Anterior cingulate cortex (tissue), 58 donors: ENCODE measurements at places on chromosomes 11 and 22.

DNA sequence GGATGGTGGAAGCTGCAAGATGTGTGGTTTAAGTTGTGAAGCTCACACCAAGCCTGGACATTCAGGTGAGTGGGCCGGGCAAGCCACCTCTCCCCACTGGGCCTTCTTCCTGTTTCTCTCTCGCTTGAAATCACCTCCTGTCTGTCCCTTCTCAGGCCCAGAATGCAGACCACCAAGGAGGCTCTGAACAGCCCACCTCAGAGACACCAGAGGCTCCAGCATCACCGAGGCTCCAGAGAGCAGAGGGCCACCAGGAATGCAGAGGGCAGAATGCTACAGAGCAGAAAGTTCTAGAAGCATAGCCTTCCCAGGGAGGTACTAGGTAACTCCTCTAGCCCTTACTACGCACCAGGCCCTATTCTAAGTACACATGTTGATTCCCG lies 14.8 kb upstream of the IL2RB start:
- DNase-seq, result no peak

DNA sequence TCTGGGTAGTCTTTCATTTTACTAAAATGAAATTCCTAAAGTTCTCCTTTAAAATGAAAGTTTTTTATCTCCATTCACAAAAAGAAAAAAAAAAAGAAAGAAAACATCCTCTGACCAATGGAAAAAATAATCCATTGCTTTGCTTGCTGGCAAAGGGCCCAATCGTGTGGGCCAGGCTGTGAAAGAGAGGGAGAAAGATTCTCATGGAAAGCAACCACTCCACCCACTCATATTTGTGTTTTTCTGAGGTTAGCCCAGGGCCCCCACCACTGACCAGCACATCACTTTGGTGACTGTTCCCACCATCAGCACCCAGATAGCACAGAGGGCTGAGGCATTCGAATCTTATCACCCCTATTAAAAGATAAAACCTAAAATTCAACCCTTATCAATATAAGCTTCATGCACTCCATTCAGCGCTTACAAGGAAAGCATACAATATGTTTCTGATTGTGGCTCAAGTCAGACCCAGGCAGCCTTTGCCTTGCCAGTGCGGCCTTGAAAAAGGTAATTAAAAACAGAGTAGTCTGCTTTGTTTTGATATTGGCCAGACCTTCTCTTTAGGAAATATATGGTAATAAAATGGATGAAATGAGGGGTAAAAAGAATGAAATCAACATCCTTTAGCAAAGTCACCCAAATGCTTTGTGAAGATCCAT lies 192.8 kb downstream of the ETS1 start:
- DNase-seq, result no peak

DNA sequence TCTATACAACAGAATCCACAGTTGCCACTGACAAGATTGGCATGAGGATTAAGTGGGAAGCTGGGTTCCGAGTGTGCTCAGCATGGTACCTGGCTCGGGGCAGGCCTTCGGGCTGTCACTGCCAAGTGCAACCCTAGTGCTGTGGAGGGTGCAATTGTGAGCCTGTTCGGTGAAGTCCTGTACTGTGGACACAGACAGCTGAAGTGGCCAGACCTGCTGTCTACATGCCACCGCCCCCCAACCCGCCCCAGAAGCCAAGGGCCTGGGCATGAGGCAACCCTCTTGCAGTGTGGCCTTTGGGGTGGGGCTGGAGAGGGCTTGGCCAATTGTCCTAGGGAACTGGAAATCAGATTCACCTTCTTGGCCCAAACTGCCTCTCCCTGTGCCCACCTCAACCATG lies 15.6 kb upstream of the SHISAL1 start:
- DNase-seq, result no peak

- no peak for DNase-seq
Observed at GRCh38 chr11:128469220-128469619, 118.1 kb downstream of the ETS1 start.

- no peak for DNase-seq
Observed at GRCh38 chr11:118168751-118169150, 7.7 kb downstream of the SCN2B start.

DNA sequence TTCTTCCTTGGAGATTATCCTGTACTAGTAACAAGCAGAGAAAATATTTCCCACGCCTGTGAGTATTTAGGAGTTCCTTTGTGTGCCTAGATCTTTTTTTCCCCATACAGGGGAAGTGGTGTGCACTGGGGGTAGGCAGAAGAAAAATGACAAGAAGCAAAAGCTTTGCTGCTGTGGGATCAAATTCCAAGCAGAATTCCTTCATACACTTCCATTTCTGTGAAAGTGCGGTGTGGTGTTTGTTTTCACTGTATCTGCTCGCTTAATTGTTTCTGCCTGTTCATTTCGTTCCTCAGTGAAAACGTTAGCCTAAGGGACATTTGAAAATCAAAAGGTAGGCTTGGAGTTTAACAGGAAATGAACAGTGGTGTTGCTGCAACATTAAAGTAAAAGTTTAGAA lies 47.9 kb downstream of the BLID start:
- DNase-seq, result no peak

DNA sequence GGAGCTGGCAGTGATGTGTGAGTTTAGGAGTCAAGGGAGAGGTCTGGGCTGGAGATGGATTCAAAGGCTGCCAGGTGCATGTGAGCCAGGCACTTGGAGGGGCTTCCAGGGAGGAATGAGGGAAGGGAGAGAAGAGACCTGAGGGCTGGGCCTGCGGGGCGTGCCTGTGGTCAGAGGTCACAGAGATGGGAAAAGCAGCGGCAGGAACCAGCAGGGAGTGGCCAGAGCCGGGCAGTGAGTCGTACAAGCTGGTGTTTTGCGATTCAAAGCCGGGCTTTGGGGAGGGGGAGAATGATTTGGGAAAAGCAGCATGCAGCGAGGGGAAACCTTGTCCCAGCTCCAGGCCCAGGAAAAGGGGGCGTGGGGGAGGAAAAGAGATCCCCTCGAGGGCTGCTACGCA lies 96.9 kb upstream of the RTL6 start:
- DNase-seq, result no peak

DNA sequence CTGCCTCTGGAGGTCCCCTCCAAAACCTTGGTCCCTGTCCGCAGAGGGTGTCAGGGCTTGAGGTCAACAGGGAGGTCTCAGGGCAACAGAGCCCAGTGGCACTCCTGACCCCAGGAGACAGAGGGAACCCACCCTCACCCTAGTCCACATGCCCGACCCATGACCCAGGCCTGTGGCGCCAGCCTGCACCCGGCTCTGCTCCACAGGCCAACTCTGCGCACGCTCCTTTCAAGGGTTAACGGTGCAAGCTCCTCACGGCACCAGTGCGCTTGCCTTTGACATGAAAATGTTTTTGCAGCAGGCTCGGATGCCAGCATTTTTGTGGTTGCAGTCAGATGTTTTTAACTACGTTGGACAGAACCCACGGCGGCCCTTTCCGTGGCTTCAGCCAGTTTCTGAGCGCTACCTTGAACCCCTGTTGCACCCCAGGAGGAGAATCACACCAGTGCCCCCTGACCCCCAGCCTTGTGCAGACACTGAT lies 68.6 kb downstream of the CDKN1C start:
- no peak for DNase-seq

DNA sequence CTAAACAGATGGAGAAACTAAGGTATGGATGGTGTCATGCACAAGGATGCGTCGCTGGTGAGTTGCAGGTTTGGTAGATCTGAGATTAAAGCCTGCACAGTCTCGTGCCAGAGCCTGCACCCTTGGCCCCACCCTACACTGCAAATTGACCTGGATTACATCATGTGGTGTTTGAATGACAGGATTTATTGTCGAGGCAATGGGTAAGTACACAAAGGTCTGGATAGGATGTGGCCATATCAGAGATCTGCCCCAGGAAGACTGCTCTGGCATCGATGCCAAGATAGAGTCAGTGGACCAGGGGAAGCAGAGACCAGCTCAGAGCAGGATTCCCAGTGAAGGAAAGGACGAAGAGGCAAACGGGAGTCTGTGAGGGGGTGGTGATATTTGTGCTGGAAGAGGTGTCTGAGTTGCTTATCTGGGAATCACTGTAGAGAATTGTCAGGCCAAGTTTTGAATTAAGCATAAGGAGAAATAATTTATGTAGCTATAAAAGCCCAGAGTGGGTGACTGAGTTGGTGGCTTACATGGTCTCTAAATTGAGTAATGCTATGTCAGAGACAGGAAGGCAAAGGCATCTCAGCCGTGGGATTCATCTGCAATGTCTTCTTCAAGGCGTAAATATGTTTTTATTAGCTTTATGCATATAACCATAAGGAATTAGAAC lies 499.6 kb upstream of the B3GAT1 start:
- DNase-seq, result no peak

DNA sequence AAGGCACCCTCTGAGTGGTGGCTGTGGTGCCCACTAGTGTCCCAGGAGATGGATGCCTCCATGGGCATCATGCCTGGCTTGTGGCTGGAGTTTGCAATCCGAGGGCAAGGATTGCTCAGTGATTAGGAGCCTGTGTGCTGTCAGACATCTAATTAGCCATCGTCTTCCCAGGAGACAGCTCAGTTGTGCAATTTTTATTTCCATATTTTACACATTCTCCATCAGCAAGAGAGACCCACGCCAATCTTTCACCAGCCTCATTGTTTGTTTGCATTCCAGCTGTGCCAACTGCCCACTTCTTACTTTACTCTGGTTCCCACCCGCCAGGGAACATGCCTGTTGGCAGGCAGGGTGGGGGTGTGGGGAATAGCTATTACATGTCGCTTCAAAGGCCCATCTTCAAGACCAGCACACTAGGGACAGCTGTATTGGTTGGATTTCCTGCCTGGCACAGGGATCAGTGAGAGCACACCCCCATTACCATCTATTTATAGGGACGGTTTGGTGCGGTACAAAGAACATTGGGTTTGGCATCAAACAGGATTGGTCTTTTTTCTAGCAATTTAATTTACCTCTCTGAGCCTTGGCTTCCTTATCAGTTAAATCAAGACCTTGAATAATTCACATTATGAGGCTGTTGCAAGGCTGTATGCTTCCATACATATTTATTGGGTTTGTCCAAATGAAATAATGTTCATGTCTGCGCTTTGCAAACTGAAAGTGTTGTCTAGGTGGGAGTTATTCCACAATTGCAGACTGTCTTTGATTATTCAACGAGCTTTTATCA lies 80.7 kb upstream of the NAV2 start:
- no peak for DNase-seq

GRCh38 chr11:69670158-69670845 lies 4.9 kb downstream of the LTO1 start:
- DNase-seq, result peak; percentile 72

DNA sequence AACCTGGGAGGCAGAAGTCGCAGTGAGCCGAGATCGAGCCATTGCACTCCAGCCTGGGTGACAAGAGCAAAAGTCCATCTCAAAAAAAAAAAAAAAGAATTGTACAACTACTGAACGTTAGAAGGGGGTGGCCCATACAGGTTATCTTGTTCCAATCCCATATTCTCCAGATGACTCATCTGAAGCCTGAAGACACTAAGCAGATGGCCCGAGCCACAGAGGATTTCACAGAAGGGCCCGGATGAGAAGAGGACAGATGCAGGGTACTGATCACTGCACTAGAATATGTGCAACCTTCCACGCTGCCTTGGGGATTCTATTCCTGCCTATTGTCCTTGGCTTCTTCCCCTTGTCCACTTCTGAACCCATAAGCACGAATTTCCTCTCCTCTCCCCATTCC lies 70.9 kb upstream of the UBASH3B start:
- no peak for DNase-seq

DNA sequence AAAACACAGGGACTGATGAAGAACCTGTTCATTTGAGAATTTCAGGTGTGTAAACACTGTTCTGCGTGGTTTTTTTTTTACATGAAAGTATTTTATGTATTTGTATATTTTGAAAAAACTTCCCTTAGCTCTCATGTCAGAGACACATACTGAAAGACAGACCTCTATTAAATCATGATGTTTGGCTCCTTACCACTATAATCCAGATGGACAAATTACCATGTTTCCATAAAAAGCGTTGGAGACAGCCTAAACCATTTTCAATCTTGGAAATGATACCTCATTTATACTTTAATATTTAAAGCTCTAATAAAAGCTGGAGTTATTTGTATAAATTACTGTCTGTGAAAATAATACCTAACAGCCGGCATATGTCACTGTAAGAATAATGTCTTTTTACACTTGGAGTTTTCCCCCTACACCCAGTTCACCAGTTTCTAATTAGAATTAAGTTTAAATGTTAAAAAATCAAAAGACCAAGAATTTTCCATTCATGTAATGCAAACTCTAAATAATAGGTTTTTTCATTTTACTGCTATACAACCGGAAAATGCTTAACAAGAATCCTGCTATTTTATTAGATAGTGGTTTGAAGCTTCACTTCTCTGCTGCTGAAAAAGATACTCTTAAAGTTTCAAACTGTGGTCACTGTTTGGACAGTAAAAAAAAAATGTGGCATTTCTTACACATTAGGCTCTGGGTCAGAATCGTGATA lies 30.8 kb downstream of the APLP2 start:
- no peak for DNase-seq

DNA sequence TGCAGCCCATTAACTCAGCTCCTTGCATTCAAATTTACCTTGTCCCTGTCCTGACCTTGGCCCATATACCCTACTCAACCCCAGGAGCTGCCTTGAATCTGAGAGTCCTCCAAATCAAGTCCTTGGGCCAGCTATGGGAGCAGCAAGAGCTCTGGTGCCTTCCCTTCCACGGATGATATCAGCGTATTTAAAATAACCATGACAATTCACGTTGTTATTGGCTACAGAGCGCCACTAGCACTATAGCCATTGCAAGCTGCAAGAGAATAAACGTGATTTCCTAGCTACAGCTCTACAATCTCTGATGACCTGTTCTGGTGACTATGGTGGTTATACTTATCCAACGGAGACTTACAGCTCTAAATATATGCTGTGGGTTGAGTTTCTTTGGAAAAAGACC lies 357.8 kb downstream of the LARGE1 start:
- DNase-seq, result no peak

GRCh38 chr11:18111005-18111404 lies 5.1 kb upstream of the SAAL1 start:
- no peak for DNase-seq

- no peak for DNase-seq
Observed at GRCh38 chr22:46373159-46373558, 37.6 kb downstream of the TRMU start.

GRCh38 chr11:11348303-11348702 lies 4.7 kb downstream of the CSNK2A3 start:
- no peak for DNase-seq

DNA sequence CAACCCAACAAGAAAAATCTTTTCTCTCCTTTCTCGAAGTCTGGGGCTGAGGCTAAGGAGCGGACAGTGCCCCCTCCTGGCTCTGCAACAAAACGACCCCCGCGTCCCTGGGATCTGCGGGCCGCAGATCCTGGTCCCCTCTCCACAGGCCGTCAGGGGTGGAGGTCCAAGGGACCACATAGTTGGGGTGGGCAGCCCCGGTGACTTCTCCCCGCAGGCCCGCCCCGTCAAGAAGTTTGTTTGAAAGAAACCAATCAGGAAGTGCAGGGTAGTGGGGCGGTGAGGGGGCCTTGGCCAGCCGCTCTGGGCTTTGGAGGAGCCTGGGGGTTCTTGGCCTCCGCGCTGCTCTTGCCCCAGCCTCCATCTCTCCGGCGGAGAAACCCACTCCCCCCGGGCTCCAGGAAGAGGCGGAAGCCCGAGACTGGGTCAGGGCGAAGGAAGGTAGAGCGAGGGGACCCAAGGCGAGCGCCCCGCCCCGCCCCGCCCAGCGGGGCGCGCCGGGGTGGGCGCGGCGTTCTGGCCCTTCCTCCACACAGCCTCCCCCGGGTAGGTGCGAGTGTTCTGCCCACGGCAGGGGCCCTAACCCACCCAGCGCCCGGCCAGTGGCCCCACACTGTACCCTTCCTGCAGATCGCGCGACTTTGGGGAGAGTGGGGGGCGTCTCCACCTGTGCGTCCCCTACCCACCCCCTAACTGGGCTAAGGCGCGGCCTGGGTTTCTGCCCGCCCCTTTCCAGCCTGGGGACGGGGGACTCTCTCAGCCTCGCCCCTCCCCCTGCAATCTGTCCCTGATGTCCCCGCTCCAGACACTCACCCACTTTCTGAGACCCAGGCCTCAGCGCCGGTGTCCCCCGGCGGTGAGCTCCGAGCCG lies 1.3 kb downstream of the TP53I11 start:
- DNase-seq, result no peak
